ENCODE measurements at places on chromosomes 16 and 17.

GRCh38 chr16:15518381-15519351 is 84.3 kb downstream of the BMERB1 start:
- DNase-seq: peak; percentile 16

GRCh38 chr17:35893751-35894150 is 13.6 kb upstream of the CCL5 start:
- DNase-seq: no peak

- DNase-seq: no peak
Observed at GRCh38 chr17:76381633-76382350, 2.6 kb upstream of the SPHK1 start.

- DNase-seq: no peak
Observed at GRCh38 chr16:35497399-35497798, 2038.0 kb downstream of the TP53TG3F start.

DNA sequence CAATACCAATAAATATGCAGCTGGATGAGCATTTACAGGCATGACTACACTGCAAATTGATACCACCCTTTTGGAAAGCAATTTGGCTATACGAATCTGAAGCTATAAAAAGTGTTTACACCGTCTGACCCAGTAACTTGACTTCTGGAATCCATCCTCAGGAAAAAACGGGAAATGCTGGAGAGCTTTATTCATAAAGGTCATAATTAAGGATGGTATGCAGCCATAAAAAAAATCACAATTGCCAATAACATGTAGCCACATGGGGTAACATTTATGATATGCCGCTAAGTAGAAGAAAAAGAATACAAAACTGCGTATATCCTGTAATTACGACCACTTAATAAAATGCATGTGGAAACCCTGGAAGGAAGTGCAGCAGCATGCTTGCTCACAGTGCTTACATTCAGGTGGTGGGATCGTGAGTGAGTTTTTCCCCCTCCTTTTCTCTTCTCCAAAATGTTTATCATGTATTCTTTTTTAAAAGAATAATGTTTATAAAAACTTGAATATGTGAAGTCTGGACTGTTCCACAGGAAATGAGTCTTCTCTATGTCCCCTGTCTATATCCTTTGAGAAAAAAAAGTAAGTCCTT is 34.2 kb downstream of the COPRS start:
- no peak for DNase-seq

- no peak for DNase-seq
Observed at GRCh38 chr16:15564604-15565339, 78.2 kb downstream of the MARF1 start.

- DNase-seq: no peak
Observed at GRCh38 chr16:83802135-83802534, 5.6 kb upstream of the HSBP1 start.

- peak; percentile 22 for DNase-seq
Observed at GRCh38 chr16:78005881-78006280, 16.5 kb upstream of the CLEC3A start.

GRCh38 chr17:49859991-49860953 is 12.4 kb upstream of the TAC4 start:
- no peak for DNase-seq

DNA sequence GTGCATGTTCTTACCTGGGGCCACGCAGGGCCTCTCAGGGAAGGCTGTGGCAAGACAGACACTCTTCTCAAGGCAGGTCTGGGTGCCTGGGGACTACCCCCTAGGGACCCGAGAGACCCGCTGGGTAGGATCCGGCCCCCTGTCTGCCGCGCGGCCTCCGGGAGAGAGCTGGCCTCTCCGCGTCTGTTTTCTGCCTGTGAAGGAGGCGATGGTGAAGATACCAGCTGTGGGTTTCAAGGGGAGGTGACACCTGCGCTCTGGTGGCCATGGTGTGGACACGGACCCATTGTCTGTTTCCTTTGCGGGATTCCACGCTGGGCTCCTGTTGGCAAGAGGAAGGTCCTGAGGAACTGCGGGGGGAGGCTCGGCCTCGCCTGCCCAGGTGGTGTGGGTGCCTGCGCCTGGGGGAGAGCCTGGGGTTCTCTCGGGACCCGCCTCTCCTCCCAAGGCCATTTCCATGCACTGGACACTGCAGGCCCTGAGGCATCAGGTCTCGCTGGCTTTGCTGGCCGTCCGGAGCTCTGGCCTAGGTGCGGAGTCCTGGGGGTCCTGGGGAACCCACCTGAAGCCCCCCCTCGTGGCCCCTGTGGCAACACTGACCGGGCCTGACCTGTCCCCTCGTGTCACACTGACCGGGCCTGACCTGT is 12.2 kb upstream of the METRNL start:
- peak; percentile 5 for DNase-seq

DNA sequence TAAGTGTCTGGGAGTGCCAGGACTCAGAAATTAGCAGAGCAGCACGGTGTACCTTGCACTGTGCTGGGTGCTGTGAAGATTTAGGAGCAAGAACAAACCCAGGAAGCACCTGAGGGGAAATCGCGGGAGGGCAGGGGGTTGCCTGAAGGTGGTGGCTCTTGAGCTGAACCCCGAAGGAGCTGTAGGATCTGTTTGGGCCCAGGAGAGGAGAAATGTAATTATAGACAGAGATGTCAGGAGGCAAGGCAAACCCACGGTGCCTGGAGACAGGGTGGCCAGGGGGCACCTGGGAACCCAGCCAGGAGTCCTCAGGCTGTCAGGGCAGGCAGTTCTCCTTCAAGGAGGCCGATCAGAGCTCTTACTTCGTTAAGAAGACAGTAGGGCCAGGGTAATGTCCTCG is 109.1 kb downstream of the C16orf78 start:
- DNase-seq: no peak

DNA sequence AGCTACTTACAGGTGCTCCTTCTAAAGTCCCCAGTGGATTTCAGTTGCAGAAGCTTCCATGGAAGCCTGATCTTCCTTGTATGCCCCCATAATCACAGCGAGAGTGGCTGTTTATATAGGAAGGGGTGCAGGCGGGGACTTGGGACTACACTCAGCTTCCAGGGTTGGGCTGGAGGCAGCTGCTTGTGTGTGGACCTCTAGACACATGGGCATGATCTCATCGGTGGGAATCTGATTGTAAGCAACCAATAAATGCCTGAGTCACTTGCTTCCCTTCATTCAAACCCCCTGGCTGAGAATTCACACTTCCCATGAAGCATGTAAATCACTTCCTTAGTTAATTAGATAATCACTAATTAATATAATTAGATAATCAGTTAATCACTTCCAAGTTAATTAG is 1.0 kb upstream of the KRT20 start:
- no peak for DNase-seq

DNA sequence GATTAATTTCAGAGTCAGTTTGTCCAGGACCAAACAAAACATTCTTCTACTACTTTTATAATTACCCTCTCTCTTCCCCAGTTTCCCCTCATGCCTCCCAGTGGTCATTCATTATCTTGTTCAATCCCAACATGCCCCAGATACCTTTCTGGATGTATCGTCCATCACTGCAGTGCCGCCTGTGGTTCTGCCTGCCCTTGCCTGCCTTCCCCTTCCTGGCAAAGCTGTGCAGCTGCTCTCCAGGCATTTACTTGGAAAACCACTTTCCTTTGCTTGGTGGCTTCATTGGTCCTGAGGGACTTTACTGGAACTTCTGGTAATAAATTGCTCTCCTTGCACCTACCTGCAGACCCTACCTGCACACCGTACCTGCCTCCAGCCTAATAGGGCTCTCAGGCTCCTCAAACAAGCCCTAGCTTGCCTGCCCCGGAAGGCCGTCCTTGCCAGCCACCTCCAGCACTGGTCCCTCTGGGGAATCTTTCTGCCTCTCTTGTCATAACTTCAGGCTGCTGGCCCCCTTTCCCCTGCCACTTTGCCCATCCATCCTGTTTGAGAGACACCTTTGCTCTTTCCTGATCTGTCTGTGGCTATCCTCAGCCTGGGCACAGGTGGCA is 19.5 kb upstream of the MSI2 start:
- DNase-seq: no peak

All from BE2C (cell line).